AG04449 (cell line): ENCODE measurements at places on chromosomes 2 and 18.
A peak's percentile ranks its signal among the peaks of the same experiment; 100 is the strongest.

- DNase-seq, result no peak
Observed at GRCh38 chr18:28952339-28952738, 775.4 kb upstream of the CDH2 start.

DNA sequence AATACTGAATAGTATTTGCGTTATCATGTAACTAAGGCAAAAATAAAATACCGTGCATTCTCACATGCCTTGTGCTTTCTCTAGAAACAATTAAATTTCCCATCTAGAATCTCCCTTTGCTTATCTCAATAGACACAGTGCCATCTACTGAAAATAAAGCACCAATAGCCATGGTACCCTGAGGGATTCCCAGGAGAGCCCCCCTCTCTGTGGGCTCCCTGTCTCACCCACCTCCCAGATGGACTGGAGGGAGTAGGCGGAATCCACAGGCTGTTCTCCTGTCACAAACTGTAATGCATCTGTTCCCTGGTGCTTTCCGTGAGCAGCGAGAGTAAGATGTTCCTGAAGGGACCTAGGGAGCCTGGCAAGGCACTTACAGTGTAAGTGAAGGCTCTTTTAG, 112.4 kb upstream of the UPP2 start:
- no peak for DNase-seq

DNA sequence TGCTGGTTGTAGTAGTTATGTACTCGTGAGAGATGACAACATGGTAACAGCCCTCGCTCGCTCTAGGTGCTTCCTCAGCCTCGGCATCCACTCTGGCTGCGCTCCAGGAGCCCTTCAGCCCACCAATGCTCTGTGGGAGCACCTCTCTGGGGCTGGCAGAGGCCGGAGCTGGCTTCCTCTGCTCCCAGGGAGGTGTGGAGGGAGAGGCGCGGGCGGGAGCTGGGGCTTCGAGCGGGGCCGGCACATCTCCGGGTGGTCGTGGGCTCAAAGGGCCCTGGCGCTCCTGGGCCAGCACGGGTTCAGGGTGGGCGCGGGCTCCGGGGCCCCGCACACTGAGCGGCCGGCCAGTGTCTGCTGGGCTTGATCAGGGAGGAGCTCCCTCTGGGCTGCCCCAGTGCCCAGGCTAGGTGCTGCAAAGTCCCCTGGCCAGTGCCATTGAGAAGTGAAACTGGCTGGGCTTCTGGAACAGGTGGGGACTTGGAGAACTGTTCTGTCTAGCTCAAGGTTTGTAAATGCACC, 1012.1 kb downstream of the CNTNAP5 start:
- no peak for DNase-seq

GRCh38 chr2:232448304-232448690, 7.7 kb upstream of the ALPI start:
- no peak for DNase-seq

DNA sequence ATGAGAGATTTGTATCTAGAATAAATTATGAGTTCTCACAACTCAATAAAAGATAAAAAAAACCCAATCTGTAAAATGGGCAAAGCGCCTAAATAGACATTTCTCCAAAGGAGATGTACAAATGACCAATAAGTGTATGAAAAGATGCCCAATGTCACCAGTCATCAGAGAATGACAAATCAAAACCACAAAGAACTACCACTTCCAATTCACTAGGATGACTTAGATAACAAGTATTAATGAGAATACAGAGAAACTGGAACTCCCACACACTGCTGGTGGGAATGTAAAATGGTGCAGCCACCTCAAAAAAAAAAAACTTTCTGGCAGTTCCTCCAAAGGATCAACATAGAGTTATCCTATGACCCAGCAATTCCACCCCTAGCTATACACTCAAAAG, 17.4 kb upstream of the COL6A3 start:
- peak; percentile 87 for DNase-seq

- no peak for DNase-seq
Observed at GRCh38 chr2:16777123-16777870, 111.7 kb upstream of the CYRIA start.

GRCh38 chr2:236075802-236076201, 92.4 kb downstream of the GBX2 start:
- no peak for DNase-seq

DNA sequence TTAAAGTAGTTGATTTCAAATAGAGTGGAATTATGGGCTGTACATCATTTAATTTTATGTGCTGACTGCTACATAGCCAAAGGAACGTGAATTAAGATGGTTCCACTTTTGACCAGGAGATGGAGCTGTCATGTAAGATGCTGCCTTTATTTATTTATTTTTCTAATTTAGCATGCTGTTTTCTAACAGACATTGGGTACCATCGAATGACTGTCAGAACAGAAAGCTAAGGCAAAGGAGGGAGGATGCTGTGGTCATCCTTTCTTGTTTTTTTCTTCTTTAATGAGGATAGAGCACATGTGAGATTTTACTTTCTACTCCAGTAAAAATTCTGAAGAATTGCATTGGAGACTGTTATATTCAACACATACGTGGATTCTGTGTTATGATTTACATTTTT, at the start of gene SCN2A:
Gene SCN2A, plus strand, starts transcription at position 185 of the 400 bp plus-strand sequence. CDS start 56,410 bp downstream, outside the sequence.
- no peak for DNase-seq

DNA sequence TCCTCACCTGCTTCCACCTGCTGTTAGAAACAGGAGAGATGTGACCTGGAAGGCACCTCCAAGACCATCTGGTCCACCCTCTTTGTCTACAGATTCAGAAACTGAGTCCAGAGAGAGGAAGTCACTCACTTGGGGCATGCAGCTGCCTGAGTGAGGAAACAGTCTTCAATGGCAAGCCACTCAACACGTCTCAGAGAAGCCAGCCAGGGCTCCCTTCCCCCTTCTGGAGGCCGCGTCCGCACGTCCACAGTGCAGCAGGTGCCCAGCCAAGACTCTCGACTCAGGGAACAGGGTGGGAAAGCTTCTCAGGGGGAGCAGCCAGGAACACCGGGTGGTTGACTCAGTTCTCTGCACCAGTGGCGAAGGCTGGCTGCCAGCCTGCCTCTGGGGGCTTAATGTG, 201.7 kb downstream of the BCL11A start:
- DNase-seq, result no peak
